ENCODE measurements at places on chromosomes 13 and 19.

- no peak for DNase-seq
Measured at GRCh38 chr13:30479154-30479882, 13.6 kb upstream of the HMGB1 start.

- DNase-seq, result no peak
Measured at GRCh38 chr13:99314640-99315176, 7.5 kb upstream of the GPR183 start.

DNA sequence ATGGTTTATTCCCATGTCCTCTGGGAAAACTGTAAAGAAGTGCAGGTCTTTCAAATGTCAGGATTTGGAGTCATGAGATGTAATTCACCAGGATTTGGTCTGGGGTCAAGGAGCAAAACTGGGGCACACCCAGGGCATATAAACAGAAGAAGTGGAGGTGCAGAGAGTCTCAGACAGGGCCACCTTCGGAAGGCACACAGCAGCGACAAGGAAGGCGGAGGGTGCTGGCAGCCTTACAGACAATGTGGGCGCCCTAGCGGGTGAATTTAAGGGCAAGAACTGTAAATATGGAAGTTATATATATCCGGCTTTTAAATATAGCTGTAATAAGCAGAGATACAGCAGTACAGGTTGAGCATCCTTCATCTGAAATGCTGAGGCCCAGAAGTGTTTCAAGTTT lies 31.2 kb downstream of the DHRS12 start:
- DNase-seq, result no peak

DNA sequence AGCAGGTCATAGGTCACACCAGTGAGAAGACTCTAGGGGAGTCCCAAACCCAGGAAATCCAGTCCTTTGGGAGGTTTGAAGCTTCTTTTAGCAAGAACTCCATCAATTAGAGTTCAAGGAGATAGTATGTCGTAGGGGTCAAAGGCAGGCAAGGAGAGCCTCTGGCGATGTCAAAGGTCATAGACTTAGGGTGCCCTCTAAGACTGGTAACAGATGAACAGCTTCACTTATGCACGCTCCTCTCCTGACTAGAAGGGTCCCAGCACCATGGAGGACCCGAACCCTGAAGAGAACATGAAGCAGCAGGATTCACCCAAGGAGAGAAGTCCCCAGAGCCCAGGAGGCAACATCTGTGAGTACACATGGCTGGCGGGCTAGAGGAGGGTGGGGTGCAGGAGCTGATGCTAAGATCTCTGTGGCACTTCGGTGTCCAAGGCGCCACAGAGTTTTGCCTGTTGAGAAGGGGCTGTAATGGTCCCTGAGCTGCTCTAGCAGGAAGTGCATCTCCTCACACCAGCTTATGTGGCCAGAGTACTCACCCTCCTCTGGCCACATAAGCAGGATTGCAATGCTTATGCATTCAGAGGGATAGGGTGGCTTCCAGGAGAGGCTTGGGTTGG lies 557 bp downstream of the ZNF576 start:
- no peak for DNase-seq

GRCh38 chr13:64371045-64371444 lies 2859.1 kb downstream of the PCDH9 start:
- no peak for DNase-seq

All from stimulated activated CD4-positive, alpha-beta T cell treated with anti-CD3 and anti-CD28 coated beads, Interleukin-1b, Interleukin-23, amount 100 ng/mL, for 1 hour (primary cell).